Heart right ventricle (tissue), 16 donors: ENCODE measurements at places on chromosomes 5 and 9. TPM values are rescaled to one million over a fixed set of nuclear protein-coding genes. Genes with fewer than 3 reads are reported as not detected.

DNA sequence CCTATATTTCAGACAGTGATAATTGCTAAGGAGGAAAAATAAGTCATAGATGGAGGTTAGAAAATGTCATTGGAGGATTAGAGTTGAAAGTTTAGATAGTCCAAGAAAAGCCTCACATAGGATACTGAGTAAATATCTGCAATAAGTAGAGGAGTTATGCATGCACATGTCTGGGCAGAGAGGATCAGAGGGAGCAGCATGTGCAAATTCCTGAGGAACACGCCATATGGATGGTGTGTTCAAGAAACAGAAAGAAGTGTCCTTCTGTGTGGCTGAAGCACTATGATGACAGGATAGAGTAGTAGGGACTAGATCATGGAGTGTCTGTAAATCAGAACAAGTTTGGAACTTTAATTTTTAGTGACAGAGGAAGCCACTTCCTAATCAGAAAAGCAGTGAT is 52.2 kb downstream of the SGCD start:
- H3K27ac ChIP-seq: no peak overlapping the region
- DNase-seq: no peak
- no peak overlapping the region for H3K4me3 ChIP-seq

DNA sequence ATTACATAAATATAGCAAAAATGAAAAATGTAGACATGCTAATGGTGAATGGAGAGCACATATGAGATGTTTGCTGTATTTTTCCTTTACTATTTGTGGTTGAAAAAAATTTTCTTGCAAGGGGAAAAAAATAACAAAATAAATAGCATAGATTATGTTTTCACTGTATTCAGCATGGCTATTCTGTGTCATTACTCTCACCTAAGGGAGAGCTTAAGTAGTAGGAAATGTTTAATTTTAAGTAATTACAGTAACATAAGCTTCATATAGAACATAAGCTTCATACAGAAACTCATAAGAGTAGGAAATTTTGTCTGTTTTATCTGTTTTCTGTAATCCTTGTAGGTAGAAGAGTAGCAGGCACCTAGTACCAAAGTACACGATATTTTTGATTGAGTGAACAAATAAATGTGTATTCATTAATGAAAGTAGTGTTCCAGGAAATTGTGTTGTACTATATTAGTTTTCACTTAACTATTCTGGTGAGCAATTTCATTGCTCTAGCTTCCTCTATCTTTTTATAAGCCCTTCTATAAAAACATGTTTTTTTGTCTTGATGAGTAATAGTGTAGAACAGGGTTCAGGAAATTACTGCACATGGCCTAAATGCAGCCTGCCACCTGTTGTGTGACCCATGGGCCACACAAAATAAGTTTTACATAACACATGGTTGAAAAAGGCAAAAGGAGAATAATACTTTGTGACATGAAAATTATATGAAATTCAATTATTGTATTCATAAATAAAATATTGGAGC is 1025.0 kb upstream of the CDH10 start:
- H3K27ac ChIP-seq: no peak overlapping the region
- no peak overlapping the region for H3K4me3 ChIP-seq
- DNase-seq: no peak

GRCh38 chr5:146165460-146165859 is 17.0 kb downstream of the LARS1 start:
- H3K27ac ChIP-seq: no peak overlapping the region
- H3K4me1 ChIP-seq: no peaks in the 10 kb centered on the region
- H3K27me3 ChIP-seq: no peaks in the 10 kb centered on the region
- no peak overlapping the region for H3K4me3 ChIP-seq
- no peak for DNase-seq

DNA sequence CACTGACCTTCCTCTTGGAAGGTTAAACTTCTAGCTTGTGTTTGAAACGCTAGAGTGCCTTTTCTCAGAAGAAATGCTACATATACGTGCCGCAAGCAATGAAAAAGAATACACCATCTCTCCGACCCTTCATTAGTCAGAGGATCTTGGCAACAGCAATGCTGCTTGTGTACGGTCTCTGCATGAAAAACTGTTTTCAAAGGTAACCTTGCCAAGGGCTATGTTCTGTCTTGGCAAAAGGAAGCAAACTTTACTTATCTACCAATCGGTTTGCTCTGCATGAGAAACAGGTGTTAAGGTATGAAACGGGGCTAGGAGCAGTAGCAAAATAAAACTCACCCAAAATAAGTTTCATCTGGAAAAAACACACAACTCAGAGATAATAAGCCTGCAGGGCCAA is 297.8 kb downstream of the FBXL17 start:
- H3K4me1 ChIP-seq: no peaks in the 10 kb centered on the region
- H3K27ac ChIP-seq: no peak overlapping the region
- DNase-seq: no peak
- no peaks in the 10 kb centered on the region for H3K36me3 ChIP-seq
- H3K4me3 ChIP-seq: no peak overlapping the region

DNA sequence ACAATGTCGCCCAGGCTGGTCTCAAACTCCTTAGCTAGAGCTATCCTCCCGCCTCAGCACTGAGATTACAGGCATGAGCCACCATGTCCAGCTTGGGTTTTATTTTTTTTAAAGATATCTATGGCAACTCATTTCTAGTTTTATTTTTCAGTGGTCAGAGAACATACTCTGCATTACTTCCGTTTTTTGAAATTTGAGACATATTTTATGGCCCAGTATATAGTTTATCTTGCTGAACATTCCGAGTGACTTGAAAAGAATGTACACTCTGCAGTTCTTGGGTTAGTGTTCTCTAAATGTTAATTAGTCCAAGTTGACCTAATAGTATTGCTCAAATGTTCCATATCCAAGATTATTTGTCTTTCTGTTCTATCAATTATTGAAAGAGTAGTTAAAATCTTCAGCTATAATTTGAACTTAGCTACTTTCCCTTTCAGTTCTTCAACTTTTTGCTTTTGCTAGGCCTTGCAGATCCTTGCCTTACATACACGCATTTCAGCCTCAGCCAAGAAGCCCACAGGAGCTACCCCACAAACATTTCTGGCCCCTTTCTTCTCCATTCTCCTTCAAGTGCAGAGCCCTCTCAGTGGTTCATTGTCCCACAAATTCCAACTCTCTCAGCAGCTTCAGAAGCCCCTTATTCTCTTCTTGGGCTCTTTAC is 22.3 kb upstream of the SNAPC3 start:
- H3K4me3 ChIP-seq: no peak overlapping the region
- H3K27me3 ChIP-seq: no peaks in the 10 kb centered on the region
- no peak for DNase-seq
- no peak overlapping the region for H3K27ac ChIP-seq

DNA sequence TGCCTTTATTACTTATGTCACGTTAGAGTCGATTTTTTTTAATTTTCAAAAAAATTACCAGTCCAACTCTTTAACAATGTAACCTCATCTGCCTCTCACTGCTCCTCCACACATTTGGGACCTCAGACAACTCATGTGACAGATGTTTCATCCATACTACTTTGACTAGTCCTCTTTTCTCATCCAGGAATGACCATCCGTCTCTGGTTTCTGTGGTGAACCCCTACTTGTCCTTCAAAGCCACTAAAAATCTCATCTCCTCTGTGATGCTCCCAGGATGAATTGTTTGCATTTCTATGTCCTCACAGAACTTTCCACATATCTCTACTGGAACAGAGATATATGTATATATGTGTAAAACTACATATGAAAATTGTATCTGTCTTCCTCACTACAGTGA is 149.8 kb upstream of the ZNF462 start:
- DNase-seq: no peak
- no peak overlapping the region for H3K27ac ChIP-seq
- H3K4me1 ChIP-seq: peaks cover 17% of the 10 kb centered on the region
- H3K4me3 ChIP-seq: no peak overlapping the region
- H3K27me3 ChIP-seq: no peaks in the 10 kb centered on the region

- no peak overlapping the region for H3K27ac ChIP-seq
- H3K27me3 ChIP-seq: no peaks in the 10 kb centered on the region
- no peak overlapping the region for H3K4me3 ChIP-seq
- no peaks in the 10 kb centered on the region for H3K4me1 ChIP-seq
Measured at GRCh38 chr5:128673000-128673399, 135.0 kb upstream of the FBN2 start.

DNA sequence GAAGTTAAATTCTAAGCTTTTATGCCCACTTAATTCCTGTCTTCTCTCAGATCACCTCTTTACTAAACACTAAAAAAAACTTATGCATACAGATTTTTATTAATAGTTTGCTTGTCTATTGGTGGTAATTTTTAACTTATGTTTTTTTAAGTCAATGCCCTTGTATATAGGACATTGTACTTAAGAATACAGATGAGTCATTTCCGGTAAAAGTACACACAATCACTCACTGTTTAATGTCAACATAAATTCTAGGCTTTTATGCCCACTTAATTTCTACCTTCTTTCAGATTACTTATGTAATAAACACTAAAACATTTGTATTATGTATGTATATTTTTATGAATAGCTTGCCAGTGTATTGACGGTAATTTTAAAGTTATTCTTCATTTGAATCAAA is 872.8 kb upstream of the CDH9 start:
- no peaks in the 10 kb centered on the region for H3K36me3 ChIP-seq
- no peak overlapping the region for H3K4me3 ChIP-seq
- no peak for DNase-seq
- H3K27ac ChIP-seq: no peak overlapping the region
- no peaks in the 10 kb centered on the region for H3K27me3 ChIP-seq
- no peaks in the 10 kb centered on the region for H3K4me1 ChIP-seq

GRCh38 chr9:110748251-110748893 is 79.8 kb downstream of the MUSK start:
- peaks cover 4% of the 10 kb centered on the region for H3K4me1 ChIP-seq
- no peak for DNase-seq
- no peak overlapping the region for H3K27ac ChIP-seq
- H3K36me3 ChIP-seq: no peaks in the 10 kb centered on the region
- H3K4me3 ChIP-seq: no peak overlapping the region
- no peaks in the 10 kb centered on the region for H3K27me3 ChIP-seq

- no peak for DNase-seq
- H3K4me3 ChIP-seq: no peak overlapping the region
- H3K4me1 ChIP-seq: no peaks in the 10 kb centered on the region
- H3K27me3 ChIP-seq: no peaks in the 10 kb centered on the region
- H3K27ac ChIP-seq: no peak overlapping the region
- no peaks in the 10 kb centered on the region for H3K36me3 ChIP-seq
Measured at GRCh38 chr5:28493456-28493855, 1455.1 kb upstream of the CDH9 start.

DNA sequence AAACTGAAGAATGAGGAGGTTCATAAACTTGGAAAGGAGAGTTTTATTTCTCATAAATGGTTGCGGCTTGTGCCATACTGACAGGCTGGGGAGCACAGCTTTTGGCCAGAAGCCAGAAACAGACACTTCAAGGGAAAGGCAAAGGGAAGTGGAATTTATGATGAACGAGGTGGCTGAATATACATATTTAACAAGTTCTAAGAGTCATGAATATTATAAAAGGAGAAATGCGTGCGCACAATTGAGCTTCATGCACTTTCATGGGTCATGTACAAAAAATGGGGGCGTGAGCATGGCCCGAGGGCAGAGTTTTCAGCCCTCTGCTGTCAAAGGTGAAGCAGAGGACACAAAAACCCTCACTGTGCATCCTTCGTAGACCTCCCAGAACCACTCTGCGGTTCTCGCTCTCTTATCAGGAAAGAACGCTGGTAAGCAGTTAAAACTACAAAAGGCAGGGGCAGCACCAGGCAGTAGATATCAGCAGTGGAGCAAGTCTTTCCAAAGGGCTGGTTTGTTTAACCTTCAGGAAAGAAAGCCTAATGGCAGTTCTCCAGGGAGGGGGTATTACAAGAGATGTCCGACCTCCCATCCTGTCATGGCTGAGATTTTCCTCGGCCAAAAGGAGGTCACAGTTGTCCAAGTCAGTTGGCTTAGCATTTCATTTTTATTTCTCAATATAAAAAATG is 29.0 kb downstream of the AUH start:
- peaks cover 10% of the 10 kb centered on the region for H3K4me1 ChIP-seq
- H3K36me3 ChIP-seq: peaks cover under 1% of the 10 kb centered on the region
- no peak for DNase-seq

GRCh38 chr5:147372191-147372590 is 137.4 kb downstream of the STK32A start:
- DNase-seq: no peak
- no peaks in the 10 kb centered on the region for H3K27me3 ChIP-seq
- H3K4me3 ChIP-seq: no peak overlapping the region
- no peaks in the 10 kb centered on the region for H3K4me1 ChIP-seq
- H3K36me3 ChIP-seq: no peaks in the 10 kb centered on the region
- H3K27ac ChIP-seq: no peak overlapping the region

The CACFD1 gene
- total RNA-seq: 8.8 TPM

The PCDHGA1 gene
- 4.3 TPM for total RNA-seq

The GGTA1 gene
- 16.4 TPM for total RNA-seq

The GRIA1 gene
- total RNA-seq: not detected

The VCAN gene
- 26.9 TPM for total RNA-seq

The PAM gene
- 1,284 TPM for total RNA-seq
